MV-4-11 (cell line): ENCODE measurements at places on chromosomes 3 and 15.
A peak's percentile ranks its signal among the peaks of the same experiment; 100 is the strongest.

DNA sequence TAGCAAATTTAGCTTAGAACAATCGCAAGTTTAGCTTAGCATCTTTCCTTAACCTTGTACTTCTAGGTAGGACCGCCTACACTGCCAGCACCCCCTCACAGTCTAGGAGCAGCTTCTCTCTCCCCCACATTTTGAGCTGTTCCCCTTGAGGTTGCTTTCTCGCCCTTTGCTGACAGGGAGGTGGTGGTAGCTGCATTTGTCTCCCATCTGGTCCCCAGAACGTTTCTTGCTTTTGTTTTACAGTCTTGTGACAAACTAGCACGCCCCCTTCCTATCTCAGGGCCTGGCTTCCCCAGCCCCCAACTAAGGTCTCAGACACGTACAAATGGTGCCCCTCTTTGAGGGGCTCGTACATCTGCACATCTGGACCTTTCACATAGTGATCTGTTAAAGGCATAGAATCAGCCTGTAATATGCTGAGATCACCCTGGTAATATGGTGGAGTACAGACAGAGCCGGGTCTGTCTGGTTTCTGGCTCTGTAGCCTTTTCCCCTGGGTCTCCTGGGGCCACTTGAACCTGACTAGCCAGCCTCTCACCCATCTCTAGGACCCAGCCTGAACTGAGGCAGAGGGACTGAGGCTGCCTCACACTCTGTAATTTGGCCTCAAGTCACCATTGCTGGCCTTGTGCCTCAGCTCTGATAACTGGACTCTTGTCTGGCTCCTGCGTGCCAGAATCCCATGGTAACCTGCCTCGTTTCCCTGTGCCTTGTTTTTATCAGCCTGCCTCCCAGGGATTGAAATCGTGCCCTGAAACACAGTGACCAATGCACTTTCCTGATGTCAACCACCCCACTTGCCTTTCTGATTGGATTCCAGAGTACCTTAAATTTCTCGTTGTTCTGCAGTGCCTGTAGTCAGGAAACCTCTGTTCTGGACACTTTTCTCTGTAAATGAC is 27.7 kb downstream of the CRTC3 start:
- no peak for DNase-seq

GRCh38 chr3:26418553-26418952 is 204.0 kb upstream of the LRRC3B start:
- DNase-seq, result peak; percentile 1

DNA sequence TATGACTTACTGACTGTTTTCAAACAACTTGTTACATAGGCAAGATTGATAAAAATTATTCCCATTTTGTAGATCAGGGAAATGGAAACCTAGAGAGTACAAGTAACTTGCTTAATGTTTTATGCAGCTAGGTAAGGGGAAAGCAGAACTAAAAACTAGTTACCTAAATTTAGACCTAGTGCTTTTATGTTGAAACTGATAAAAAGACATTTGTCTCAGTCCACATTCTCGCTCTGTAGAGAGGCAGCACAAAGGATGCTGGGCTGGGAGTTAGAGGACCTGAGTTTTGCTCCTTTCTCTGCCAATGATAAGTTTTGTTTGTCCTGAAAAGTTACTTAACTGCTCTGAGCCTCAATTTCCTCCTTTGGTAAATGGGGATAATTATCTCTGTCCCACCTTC is 17.4 kb downstream of the TIMP4 start:
- no peak for DNase-seq

DNA sequence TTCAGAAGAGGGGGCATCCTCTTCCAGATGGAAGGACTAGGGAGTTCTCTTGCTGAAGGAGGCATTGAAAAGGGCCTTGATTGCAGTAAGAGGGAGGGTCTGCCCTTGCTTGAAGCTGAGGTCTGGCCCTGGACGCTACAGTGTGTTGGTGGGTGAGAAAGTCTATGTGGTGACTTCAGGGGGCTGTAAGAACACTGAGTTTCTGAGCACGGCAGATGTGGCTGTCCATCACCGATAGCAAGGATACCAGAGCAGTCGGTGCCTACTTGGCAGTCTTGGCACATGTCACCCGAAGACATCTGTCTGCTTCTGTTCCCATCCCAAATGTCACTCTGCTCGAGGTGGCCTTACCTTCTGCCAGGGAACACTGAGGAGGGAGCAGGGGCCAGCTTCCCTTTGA is 631.1 kb upstream of the CFAP20DC start:
- DNase-seq, result no peak
